ENCODE measurements at places on chromosomes 4 and X.
A peak's percentile ranks its signal among the peaks of the same experiment; 100 is the strongest.

GRCh38 chrX:75781611-75782010, 3.4 kb downstream of the MAGEE2 start:
- DNase-seq = no peak

DNA sequence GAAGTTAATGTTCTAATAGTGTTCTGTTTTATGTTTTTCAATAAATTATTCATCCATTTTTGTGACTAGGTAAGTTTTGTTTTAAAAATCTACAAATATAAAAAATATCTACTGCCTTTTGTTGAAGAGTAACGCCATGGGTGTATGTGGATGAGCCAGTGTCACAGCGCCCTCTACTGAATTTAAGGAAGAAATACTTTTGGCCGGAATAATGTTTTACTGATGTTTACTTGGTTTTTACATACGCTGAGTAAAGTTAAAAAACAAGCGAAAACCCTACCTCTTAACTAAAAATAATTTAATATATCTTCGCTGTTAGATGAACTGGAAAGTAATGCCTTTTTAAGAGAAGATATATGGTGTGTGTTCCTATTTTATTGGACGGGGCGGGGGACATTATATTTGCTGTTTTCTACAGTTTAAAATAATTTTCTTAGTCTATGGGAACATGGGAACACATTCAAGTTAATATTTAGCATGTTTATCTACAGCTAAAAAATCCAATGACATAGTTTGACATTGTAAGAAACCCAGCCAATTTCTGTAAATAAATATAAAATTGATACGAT, 86.1 kb downstream of the CPE start:
- peak; percentile 40 for DNase-seq

GRCh38 chr4:75672461-75673026, 667 bp downstream of the G3BP2 start:
- DNase-seq = peak; percentile 89

- no peak for DNase-seq
Measured at GRCh38 chr4:40908297-40908696, 158.5 kb downstream of the NSUN7 start.

DNA sequence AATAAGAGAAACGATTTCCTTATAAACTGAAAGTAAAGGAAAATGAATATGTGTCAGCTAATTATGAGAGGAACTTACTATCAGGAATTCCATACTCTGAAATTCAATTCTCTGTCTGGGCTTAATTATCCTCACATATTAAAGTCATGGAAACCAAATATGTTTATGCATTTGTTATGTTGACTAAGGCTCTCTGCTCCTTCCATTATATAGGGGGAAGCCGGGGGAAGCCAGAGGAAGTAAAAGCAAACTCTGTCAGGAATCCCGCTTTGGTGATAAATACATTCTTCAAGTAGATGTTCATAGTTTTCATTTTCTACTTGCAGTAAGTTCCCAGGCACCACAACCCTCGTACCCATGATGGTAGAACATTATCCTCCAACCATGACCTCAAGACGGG, 142.8 kb upstream of the VCX2 start:
- DNase-seq = no peak

DNA sequence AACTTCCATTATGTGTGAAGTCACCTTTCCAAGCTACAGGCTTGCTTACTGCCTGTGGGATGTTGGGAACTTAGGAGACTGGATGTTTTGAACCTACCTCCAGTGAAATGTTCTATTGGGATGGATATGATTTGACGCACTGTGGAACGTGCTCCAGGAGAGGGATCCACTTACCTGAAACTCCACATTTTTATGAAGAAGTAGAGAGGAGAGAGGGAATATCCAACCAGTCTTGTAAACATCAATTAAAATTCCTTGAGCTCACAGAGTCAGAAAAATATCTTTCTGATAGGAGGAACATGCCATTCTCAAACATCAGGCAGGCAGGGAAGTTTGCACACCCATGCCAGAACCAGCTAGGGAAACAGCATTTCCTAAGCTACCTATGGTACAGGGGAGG, 91.1 kb upstream of the MAOA start:
- DNase-seq = no peak

GRCh38 chrX:21225643-21226042, 148.6 kb upstream of the CNKSR2 start:
- DNase-seq = no peak

DNA sequence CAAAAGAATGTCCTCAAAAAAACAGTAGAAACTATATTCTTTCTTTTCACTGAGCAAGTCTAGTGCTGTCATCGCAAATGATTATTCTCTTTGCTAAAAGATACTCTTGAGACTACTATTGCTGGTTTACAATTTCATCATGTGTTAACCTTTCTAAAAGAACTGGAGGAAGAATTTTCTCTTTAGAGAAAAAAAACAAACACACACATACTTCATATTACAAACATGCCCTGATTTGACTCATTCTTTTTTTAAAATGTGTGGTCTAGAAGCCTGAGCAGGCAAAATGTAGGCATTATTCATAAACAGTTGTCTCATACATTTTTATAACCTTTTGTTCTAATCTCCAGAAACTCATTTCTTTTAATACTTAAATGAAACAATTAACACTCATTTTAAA, 60.6 kb upstream of the FAT4 start:
- no peak for DNase-seq

DNA sequence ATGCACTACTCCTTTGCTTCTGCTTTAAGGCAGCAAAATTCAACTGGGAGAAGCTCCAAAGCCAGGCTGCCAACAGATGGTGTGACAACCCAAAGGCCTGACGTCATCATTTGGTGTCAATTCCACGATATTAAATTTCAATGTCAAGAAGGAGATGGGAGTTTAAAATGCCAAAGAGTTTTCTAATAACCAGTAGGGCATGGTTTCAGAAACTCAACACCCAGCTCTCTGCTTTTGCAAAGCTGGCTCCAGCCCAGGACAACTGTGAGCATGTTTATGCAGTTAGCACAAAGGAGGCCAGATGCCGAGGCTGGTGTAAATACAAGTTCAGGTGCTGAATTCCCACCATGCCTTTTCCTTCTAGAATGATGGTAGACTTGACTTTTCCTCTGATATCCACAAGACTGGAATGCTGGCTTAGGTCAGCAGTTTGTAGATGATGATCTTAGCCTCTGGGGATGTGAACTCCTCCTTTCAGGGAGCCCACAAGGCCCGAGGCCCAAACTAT, 67.3 kb downstream of the AFAP1 start:
- no peak for DNase-seq

DNA sequence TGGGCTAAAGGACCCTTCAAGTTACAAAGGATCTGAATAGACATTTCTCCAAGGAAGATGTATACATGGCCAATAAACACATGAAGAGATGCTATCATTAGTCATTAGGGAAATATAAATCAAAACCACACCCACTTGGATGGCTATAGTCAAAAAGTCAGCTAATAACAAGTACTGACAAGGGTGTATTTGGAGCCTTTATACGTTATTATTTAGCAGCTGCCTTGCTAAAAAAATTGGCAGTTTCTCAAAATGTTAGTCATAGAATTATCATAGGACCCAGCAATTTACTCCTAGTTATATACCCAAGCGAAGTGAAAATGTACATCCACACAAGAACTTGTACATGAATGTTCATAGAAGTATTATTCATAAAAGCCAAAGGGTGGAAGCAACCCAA, 112.7 kb upstream of the DUSP21 start:
- DNase-seq = no peak

- DNase-seq = no peak
Measured at GRCh38 chr4:81490403-81491160, 18.9 kb upstream of the RASGEF1B start.

DNA sequence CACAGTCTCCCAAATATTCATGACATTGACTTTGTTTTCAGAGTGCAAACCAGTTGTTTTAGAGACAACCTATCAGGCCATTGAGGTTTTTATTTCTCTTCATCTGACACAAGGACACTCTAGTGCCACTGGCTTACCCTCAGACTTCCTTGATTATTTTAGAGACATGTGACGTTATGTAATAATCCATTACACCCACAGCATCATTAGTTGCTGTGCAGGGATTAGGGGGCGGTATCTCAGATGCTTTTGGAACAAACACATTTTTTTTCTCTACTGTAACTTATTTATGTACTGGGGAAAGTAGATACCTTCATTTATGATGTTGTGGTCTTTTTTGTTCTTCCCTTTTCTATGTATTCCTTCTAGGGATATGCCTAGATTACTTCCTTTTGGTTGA, 2293.1 kb downstream of the PCDH7 start:
- no peak for DNase-seq

DNA sequence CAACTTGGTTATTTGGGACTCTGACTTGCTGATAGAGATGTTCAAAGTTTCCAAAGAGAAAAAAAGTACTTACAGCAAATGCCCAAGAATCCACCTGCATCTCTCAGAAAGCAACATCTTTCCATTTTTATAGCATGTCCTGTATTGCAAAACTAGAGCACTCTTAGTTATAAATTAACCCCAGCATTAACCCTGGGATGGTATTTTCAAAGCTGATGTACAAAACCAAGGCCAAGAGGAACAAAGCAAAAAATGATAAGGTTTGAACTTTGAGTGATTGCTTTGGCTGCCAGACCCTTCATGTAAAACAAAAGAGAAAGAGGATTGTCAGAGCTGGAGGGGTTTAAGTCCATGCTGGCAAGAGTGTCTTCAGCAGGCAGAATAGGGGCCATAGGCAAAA, at the start of gene SERPINA7:
Gene SERPINA7, minus strand, starts transcription at position 103 of the 400 bp plus-strand sequence. CDS start 1,669 bp downstream, outside the sequence.
- DNase-seq = no peak

- peak; percentile 57 for DNase-seq
Measured at GRCh38 chrX:12443534-12444098, 305.3 kb downstream of the FRMPD4 start.

- DNase-seq = no peak
Measured at GRCh38 chr4:7734651-7735260, 204.9 kb downstream of the AFAP1 start.

DNA sequence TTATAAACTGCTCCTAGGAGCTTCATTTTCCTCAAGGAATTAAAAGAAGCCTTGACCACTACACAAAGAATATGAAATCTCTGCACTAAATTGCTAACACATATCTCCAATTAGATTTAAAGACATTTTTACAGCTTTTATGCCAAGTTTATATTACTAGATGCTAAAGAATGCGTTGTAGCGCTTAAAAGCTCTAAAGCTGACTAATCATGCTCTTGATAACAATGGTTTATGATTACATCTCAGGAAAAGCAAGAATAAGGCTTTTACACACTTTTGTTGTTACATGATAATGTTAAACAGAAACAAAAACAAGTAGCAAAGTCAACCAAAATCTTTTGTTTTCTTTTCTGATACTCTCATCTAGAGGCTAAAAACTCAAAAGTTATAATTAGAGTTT, 44.7 kb downstream of the SLC10A7 start:
- no peak for DNase-seq
